ENCODE measurements at places on chromosomes 16 and 17.

GRCh38 chr16:78396046-78396445 lies 296.6 kb downstream of the WWOX start:
- DNase-seq: no peak

DNA sequence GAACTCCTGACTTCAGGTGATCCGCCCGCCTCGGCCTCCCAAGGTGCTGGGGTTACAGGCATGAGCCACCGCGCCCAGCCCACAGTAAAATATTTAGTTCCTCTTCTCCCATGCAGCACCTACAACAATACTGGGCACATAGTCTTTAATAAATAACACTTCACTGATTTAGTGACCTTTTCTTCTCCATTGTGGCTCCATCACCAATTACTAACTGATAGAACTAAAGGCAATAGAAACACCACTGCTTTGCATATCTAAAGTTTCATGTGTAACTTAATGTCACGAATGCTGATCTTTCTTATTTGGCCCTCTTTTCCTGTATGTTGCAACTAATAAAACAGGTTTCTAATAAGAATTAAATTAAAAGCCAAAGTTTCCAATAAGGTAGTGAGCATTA lies 38.9 kb downstream of the TRIM37 start:
- DNase-seq: no peak

- DNase-seq: no peak
These were observed 23.4 kb upstream of the MYO15B start for GRCh38 chr17:75564195-75564594.

DNA sequence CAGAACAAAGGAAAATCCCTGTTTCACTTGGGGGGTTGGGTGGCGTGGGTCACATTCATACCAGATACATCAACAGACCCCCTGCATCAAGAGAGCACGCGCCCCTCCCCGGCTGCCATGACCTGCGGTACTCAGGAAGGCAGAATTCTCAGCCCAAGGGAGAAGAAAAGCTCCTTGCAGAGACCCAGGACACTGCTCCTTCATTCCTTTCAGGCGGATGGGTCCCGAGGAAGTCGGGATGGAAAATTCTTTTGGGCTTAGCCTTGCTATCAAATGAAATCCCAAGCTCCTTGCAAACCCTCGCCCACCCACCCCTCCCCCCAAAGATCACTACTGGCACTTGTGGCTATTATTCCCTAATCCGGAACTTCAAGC lies 40.6 kb downstream of the HIC1 start:
- no peak for DNase-seq

DNA sequence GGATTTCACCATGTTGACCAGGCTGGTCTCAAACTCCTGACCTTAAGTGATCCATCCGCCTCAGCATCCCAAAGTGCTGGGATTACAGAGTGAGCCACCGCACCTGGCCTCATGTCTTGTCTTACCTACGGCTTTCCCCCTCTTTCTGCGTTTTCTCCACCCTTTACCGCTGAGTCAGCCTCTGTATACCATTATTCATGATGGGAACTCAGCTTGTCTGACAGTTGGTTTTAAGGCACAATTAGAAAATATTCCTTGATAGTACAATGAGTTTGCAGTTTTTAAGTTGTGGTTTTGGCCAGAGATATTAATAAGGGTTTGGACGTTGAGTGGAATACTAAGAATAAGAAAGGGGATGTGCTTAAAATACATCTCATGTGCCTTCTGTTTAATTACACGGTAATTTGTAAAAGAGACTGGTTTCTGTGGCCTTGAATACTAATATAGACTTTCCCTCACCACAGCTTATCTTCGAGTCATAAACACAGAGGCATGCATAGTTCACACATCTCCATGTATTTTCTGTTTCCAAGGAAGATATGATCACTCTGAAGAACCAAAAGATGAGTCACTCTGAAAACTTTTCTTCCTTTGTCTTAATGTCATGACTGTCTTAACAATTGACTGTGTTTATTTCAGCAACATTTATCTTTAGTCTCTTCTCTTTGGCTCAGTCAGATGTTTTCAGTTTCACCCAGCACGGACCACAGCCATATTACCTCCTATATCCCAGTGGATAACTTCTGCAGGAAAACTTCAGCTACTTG lies 54.4 kb downstream of the PITPNC1 start:
- peak; percentile 81 for DNase-seq

DNA sequence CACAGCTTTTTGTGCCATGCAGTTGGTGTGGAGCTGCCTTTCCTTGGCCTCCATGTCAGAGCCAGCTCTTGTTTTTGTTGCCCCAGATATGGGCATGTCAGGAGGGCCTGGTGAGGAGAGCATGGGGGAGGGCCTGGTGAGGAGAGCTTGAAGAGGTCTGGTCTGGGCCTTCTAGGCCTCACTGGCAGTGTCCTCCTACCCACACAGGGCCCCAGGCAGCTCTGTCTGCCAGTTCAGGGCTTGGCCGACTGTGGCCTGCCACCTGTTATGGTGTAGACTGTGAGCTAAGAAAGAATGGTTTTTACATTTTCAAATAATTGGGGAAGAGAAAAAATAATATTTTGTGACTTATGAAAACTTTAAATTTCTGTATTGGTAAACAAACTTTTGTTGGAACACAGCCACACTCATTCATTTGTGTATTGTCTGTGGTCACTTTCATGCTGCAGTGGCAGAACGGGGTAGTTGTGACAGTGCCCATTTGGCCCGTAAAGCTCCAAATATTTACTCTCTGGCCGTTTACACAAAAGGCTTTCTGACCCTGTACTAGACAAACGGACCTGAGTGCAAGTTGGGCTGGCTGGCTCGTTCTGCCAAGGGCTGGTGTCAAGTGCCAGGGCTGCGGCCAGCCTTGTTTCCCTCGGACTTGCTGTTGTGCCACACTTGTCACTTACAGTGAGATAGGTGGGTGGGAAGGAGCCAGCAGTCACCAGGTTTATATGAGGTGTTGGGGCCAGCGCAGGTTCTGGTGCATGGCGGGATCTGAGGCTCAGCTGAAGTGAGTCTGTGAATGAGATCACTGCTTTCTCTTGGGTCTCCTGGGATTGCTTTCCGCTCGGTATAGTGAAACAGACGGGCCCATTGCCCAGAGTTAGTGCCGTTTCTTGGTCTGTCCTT lies 18.2 kb downstream of the PGS1 start:
- no peak for DNase-seq

DNA sequence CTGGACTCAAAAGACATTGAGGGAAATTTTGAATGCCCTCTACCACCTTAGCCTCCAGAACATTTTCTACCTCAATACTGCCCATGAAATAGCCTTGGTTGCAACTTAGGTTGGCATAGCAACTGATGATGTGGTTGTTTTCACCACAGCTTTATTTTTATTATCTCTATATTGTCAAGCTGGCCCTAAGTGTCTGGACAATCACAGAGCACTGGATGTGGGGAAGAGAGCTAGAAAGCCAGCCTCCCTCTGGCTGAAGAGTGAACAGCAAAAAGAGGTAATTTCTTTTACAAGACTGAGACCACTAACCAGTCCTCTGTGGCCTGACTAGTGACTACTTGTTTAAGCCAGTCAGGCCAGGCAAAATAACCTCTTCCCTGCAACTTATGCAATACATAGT lies 159.6 kb downstream of the HS3ST2 start:
- DNase-seq: no peak

- DNase-seq: no peak
These were observed 58.2 kb downstream of the PECAM1 start for GRCh38 chr17:64332502-64332901.

DNA sequence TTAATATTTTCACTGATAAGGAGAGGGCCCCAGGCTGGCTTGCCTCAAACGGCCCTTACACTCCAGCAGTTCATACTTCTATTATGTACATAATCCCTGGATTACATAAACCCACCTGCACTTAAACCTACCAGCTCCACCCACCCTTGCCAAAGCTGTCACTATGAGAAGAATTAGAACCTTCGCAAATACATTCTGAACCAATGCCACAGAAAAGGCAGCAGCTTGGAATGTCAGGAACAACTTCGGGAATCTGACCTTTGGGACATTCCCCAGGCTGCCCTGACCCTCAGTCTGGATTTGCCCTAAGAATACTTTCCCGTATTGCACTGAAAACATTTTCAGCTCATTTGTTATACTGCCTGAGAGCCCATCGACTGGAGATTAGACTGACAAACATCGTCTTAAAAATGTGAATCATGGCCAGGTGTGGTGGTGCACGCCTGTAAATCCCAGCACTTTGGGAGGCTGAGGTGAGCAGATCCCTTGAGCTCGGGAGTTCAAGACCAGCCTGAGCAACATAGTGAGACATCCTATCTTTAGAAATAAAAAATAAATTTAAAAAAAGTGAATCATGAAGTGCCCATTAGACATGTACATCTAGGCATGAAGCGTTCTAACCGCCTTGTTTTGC lies 21.0 kb upstream of the SEC14L1 start:
- DNase-seq: no peak

- no peak for DNase-seq
These were observed 24.2 kb downstream of the ACSM1 start for GRCh38 chr16:20673071-20673806.

- no peak for DNase-seq
These were observed 398.6 kb upstream of the ERCC4 start for GRCh38 chr16:13521356-13521755.

- peak; percentile 75 for DNase-seq
These were observed 46.6 kb downstream of the PECAM1 start for GRCh38 chr17:64343833-64344637.

DNA sequence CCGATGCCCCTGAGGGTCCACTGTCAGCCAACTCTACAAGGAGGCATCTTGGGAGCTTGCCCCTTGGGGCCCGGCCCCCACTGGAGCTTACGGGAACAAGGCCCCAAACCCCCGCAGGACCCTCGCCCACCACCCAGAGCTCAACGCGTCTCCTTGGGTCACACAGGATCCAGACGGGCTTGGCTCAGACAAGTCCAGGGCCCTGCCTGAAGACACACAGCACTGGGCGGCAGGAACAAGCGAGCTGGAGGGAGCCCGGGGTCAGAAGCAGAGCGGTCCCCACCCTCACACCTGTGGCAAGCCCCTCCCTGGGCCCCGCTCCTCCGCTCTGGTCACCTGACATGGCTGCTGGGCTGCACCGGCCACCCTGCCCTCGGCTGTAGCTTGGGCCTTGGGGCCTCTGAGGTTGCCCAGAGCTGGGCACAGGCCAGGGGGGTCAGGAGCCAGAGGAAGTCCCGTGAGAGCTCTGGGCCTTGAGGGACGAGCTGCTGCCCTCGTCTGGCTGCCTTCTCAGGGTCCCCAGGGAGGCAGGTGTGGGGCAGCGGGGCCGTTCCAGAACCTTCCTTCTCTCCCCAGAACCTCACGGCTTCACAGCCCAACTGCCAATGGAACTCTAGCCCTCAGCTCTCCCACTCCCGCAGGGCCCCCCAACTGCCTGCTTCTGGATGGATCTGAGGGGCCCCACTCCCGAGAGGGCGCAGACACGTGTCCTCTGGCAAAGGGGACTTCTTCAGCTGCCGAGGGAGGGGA lies at the start of gene CCDC154:
Gene CCDC154, minus strand, starts transcription at position 577 of the 750 bp plus-strand sequence. Its CDS starts 234 bp downstream, at position 343.
- no peak for DNase-seq

DNA sequence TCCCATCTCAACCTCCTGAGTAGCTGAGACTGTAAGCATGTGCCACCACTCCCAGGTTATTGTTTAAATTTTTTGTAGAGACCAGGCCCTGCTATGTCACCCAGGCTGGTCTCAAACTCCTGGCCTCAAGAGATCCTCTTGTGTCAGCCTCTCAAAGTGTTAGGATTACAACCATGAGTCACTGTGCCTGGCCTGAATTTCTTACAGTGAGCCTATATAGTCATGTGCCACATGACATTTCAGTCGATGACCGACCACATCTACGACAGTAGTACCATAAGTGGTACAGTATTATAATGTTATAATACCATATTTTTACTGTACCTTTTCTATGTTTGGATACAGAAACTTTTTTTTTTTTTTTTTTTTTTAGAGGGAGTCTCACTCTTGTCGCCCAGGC lies 195.3 kb downstream of the STX8 start:
- no peak for DNase-seq

- no peak for DNase-seq
These were observed 7.8 kb upstream of the IL4R start for GRCh38 chr16:27305839-27306442.

DNA sequence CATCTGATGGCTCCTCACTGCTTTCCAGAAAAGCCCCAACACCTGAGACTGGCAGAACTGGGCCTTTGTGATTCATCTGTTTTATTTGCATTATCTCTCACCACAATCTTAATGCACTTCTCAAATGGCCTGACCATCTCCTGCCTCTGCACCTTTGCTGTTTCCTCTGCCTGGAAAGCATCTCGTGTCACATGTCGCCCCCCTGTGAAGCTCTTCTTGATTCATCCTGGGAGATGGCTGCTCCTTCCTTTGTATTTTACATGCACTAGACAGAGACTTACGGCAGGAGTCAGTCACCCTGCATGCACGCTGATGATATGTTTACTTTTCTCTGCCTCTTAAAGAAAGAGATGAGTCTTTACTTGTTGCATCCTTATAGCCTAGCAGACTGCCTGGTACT lies 30.0 kb downstream of the HNF1B start:
- peak; percentile 22 for DNase-seq

DNA sequence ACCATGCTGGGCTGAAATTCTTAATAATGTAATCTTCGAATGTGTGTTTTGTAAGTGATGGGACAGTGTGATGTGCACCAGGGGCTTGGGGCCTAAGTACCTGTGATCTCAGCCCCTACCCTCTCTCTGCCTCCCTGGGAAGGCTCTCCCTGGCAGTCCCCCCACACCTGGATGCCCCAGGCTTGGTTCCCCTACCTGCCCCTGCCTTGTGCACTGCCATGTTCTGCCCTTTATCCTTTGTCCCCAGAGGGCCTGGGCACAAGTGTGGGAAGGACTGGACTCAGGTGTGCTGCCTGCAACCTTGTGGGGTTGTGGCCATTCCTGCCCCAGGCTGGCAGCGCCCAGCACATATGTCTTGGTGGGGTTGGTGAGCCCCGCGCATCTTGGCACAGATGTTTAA lies 55.4 kb upstream of the CREBBP start:
- no peak for DNase-seq

DNA sequence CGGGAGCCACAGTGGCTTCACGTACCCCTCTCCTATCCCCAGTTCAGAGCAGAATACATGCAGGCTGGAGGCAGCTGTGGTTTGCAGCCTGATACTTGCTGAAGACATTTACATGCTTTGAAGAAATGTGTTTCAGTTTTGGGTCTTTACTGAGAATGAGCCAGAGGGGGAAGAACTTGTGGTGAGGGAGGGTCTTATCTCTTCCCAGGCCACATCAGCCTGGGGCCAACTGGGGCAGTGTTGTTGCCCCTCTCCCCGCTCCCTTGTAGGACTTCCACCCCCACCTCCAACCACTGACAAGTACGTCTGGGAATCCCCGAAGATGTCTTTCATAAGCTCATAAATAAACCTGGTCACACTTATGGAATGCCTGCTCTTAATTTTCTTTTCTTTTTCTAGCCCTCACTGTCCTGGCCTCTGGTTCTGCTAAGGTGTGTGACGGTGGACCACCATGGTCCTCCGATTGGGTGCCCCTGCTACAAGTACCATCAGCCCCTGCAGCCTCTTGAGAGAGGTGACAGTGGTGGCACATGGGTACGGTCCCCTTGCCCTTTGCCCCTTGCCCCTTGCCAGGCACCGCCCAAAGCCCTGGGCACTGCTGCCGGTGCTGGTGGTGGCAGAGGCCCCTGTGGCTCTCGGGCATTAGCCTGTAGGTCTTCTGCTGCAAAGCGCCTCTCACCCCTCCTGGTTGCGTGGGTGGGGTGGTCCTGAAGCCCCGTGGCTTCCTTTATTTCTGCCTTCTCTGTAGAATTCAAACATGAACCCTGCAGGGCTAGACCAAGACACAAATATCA lies 144.8 kb upstream of the RPH3AL start:
- DNase-seq: peak; percentile 26

- DNase-seq: no peak
These were observed 5.5 kb downstream of the MFSD6L start for GRCh38 chr17:8793649-8794048.

- peak; percentile 96 for DNase-seq
These were observed 169.7 kb downstream of the CDH11 start for GRCh38 chr16:64952177-64952576.

All from choroid plexus epithelial cell (primary cell).